ENCODE measurements at places on chromosomes 1 and 21.

DNA sequence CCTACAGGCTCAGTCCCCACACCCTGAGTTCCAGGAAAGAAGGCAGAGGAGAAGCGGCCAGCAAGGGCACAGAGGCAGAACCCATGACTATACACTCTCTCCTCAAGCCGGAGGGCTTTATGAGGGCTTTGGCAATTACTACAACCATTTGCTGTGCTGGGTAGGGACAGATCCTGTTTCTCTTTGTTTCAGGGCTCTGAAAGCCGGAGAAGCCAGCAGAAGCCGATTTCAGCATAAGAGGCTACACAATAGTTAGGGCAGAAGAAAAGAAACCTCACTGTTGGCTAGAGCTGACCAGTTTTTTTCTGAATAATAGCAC, 13.9 kb downstream of the GPR3 start:
- no peak for DNase-seq

DNA sequence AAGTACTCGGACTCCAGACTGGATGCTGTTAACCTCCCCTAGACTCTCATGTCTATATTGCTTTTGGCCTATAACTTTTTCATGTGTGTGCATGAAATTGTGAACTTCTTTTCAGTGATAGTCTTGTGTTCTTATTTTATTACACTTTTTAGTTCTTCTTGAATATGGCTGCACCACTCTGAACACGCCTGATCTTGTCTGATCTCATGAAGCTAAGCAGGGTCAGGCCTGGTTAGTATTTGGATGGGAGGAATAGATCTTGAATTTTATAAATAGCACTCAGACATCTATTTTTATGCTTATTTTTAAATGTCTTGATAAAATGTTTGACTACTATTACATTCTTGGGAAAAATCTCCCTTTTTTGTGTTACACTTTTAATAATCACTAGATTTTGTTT, 22.4 kb downstream of the TCP10L start:
- DNase-seq = no peak

DNA sequence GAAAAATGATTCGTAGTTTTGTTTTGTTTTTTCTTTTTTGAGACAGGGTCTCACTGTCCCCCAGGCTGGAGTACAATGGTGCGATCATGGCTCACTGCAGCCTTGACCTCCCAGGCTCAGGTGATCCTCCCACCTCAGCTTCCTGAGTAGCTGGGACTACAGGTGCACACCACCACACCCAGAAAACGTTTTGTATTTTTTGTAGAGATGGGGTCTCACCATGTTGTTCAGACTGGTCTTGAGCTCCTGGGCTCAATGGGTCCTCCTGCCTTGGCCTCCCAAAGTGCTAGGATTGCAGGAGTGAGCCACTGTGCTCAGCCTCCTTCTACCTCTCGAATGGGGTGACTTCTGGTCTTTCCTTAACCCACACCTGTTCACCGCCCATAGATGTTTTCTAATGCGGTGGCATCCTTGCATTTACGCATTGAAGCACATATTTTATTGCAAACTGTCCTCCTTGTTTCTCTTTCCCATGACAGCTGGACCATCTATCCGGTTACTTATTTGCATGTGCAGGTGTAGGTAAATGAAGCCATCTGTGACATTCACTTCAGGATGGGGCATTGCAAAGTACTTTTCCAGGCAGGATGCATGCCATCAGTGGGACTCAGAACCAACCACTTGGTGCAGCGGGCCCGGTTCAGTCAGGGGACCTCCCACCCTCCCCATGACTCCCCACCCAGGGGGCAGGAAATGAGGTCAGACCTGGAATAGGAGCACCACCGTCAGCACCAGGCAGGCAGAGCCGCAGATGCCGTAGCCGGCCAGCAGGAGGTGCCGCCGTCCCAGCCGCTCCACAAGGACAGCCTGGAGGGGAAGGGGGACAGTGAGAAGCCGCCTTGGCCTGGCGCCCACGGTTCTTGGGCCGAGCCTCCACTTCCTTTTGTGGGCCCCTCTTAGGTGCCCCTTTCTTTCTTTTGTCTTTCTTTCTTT, 16.5 kb downstream of the SLC2A7 start:
- DNase-seq = no peak

DNA sequence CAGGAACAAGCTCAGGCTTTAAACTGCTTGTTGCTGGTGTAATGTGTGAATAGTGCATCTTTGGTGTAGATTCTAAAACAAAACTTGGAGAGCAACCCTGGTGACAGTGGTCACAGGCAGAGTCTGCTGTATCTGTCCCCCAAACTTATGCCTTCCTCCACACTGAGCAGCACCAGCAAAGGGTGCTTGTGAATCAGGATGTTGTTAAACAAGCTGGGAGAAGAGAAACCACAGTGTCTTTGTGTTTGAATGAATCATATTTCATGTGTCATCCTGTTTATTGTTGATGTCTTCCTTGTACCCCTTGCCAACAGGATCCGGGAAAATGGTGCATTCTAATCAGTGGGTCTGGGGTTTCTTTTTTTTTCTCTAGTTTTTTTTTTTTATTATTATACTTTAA, 91.9 kb upstream of the COG2 start:
- no peak for DNase-seq

DNA sequence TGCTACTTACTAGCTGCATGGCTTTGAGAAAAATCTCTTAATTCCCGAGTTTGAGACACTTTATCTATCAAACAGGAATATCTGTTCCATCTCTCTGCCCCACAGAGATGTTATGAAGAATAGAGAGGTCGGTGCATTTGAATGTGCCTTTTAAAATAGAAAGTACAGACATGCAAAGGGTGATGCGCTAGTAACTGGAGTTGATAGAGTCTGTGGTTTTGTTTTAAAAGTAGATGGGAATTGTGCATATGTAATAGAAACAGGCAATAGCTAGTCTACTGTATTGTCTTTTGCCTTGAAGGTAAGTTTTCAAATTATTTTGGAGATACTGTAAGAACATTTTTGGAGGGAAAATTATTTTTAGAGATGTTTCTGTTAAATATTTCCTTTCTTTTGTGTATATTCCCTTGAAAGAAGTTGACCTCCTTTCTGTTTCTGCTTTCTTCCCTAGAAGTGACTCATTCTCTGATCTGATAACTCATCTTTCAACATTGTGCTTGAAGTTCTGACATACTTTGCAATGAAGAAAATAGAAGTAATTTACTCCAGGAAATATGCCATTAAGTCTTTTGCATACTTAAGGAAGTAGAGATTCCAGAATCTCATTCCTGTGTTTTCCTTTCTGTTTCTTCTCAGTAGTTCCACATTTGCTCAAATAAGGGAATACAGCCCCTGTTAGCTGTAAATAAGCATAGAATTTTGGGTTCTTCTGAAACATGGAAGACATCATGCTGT, 151.6 kb downstream of the SDCCAG8 start:
- DNase-seq = no peak

GRCh38 chr1:27689423-27690173, 17.6 kb upstream of the IFI6 start:
- no peak for DNase-seq

DNA sequence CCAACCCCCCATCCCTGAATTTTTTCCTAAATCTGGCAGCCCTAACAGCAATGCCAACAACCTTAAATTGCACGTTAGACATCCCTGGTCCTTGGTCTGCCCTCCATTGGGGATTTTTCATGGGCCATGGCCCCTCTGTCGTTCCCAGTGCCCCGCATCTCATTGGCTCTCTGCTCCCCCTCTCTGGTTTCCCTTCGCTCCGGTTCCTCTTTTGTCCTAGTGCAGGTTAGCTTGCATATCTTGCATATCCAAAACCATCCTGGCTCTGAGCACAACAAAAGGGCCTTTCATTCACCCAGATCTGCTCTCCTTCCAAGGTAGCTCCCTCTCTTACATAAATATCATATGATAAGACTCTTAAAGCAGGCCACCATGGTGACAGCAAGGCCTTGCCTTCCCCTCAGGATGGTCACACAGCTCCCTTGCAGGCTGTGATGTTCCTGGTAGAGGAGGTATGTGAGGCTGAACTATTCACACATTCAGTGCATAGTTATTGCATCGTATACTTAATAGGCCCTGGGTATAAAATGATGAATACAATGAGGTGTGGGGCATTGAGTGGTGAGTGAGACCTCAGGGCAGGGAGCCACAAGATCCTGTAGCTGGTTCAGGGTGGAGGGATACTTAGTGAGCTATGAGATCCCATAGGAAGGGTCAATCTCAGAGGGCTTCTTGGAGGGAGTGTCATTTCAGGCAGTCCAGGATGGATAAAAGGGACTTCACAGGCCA, 45.2 kb downstream of the TENT5C start:
- DNase-seq = no peak
